ENCODE measurements at places on chromosomes 1 and 21. TPM values are rescaled to one million over a fixed set of nuclear protein-coding genes. Genes with fewer than 3 reads are reported as not detected.

Gene EFNA4
- 3.6 TPM for total RNA-seq

Gene HNRNPR
- 52.4 TPM for total RNA-seq

Gene DYNLT4
- total RNA-seq, result not detected

Gene TMEM82
- not detected for total RNA-seq

Gene ZNF683
- total RNA-seq, result not detected

Gene C1orf56
- 3.6 TPM for total RNA-seq

Gene ASCL5
- not detected for total RNA-seq

Measured in hair follicle dermal papilla cell (primary cell).